ENCODE measurements at places on chromosomes 6 and 20.

GRCh38 chr20:46592580-46593362, 42.3 kb upstream of the OCSTAMP start:
- H3K27ac ChIP-seq: no peak overlapping the region
- peaks cover 3% of the 10 kb centered on the region for H3K4me1 ChIP-seq
- H3K4me3 ChIP-seq: no peak overlapping the region
- no peaks in the 10 kb centered on the region for H3K36me3 ChIP-seq
- no peaks in the 10 kb centered on the region for H3K27me3 ChIP-seq

- H3K27me3 ChIP-seq: no peaks in the 10 kb centered on the region
- peaks cover 53% of the 10 kb centered on the region for H3K4me1 ChIP-seq
- no peak overlapping the region for H3K4me3 ChIP-seq
- H3K27ac ChIP-seq: peak overlapping the region; percentile 20
- DNase-seq: no peak
- H3K36me3 ChIP-seq: peaks cover 84% of the 10 kb centered on the region
These were observed 22.9 kb downstream of the NOL7 start for GRCh38 chr6:13638014-13638413.

DNA sequence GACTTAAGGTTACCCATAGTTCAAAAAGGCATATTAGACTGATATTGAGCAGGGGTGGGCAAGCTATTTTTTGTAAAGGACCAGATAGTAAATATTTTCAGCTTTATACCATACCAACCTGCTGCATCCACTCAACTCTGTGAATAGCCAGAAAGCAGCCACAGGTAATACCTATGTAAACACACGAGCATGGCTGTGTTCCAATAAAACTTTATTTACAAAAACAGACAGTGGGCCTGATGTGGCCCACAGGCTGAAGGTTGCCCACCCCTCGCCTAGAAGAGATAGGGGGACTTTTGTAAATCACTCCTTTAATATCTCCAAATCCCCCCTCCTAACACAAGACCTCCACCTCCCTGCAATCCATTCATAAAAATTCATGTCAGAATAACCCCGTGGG, 64.4 kb downstream of the PSMG4 start:
- H3K4me1 ChIP-seq: peaks cover 25% of the 10 kb centered on the region
- H3K4me3 ChIP-seq: no peak overlapping the region
- no peak for DNase-seq

DNA sequence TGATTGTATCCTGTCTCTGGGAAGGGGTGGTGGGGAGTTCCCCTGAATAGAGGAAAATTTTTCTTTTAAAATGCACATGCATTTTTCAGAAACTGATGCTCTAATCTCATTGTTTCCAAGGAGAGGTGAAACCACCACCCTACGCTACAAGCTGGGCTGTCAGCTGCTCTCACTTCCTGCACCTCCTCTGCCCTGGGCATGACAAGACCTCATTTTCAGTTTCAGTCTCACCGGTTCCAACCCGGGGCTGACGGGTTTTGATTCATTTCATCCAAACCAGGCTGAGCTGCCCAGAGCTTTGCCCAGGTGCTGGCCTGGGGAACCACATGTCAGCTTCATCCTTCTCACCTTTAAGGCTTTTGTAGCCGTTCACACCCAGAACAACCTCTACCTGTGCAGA, 99.7 kb downstream of the EYA2 start:
- H3K27ac ChIP-seq: peak overlapping the region; percentile 53
- no peaks in the 10 kb centered on the region for H3K36me3 ChIP-seq
- H3K27me3 ChIP-seq: peaks cover 59% of the 10 kb centered on the region
- DNase-seq: peak; percentile 63

DNA sequence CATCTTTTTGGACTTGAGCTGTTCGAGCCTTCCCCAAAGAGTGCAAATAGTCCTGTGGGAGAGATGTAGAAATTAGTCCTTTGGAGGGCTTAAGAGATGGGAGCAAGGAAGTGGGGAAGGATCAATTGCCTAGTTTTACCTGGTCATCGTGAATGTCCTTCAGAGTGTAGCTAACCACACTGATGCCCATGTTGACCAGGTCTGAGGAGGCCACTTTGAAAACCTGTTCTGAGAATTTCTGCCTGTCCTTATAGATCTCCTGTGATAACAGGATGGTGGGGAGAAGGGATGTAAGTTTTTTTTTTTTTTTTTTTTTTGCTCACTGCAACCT, 2.0 kb downstream of the FLOT1 start:
- no peak for DNase-seq
- no peaks in the 10 kb centered on the region for H3K27me3 ChIP-seq
- peaks cover 87% of the 10 kb centered on the region for H3K36me3 ChIP-seq
- peak overlapping the region; percentile 92 for H3K4me3 ChIP-seq
- peak overlapping the region; percentile 98 for H3K27ac ChIP-seq

GRCh38 chr6:142868917-142869316, 76.1 kb downstream of the HIVEP2 start:
- H3K36me3 ChIP-seq: peaks cover 28% of the 10 kb centered on the region
- no peak overlapping the region for H3K4me3 ChIP-seq
- no peaks in the 10 kb centered on the region for H3K27me3 ChIP-seq
- H3K4me1 ChIP-seq: peaks cover 88% of the 10 kb centered on the region
- no peak overlapping the region for H3K27ac ChIP-seq
- no peak for DNase-seq

- H3K36me3 ChIP-seq: no peaks in the 10 kb centered on the region
- peaks cover 6% of the 10 kb centered on the region for H3K4me1 ChIP-seq
- H3K27ac ChIP-seq: no peak overlapping the region
- H3K27me3 ChIP-seq: peaks cover 2% of the 10 kb centered on the region
- no peak overlapping the region for H3K4me3 ChIP-seq
These were observed 15.3 kb upstream of the NINL start for GRCh38 chr20:25600632-25601031.

DNA sequence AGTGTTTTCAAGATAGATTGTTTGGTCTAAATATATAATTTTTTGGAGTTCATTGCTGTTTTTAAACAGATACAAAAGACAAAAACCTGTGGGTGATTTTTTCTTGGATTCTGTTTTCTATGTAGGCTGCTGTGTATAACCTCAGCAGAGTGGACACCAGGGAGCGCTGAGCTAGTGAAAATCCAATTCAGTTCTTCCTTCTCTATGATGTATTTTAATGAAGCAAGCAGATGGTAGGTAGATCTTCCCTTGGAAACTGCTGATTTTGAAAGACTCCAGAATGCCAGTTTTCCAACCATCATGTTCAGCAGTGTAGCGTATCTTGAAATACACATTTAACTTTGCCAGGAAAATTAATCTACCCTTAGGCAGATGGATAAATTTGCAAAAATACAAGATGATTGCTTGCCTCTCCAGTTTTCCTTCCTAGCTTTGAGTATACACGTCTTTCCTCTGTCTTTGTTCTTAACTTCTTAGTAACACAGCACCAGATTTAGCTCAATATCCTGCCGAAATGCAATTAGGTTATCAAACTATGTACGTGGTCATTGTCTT, 178.0 kb downstream of the PHF3 start:
- DNase-seq: no peak
- no peak overlapping the region for H3K27ac ChIP-seq
- no peaks in the 10 kb centered on the region for H3K36me3 ChIP-seq
- peaks cover 3% of the 10 kb centered on the region for H3K27me3 ChIP-seq

DNA sequence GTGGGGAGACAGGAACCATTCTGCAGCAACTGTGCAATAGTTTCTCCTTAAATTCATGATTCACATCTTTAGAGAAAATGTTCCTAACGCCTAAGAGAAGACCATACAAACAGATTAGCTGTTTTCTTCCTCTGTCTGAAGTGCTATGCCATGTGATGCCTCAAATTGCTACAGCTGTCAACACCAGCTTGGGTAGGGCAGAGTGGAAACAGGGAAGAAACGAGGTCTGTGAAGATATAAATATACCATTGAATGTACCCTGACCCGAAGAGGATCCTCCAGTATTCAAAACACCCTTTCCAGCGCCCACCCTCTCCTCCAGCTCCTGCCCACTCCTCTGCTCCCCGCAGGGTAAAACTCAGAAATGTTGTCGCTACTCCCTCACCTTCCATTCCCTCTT, 40.3 kb upstream of the PRND start:
- no peak for DNase-seq
- no peaks in the 10 kb centered on the region for H3K27me3 ChIP-seq
- peaks cover 2% of the 10 kb centered on the region for H3K36me3 ChIP-seq
- H3K27ac ChIP-seq: no peak overlapping the region
- H3K4me3 ChIP-seq: no peak overlapping the region

GRCh38 chr20:13341737-13342393, 120.8 kb downstream of the ISM1 start:
- peaks cover 21% of the 10 kb centered on the region for H3K4me1 ChIP-seq
- DNase-seq: no peak
- H3K36me3 ChIP-seq: no peaks in the 10 kb centered on the region
- peaks cover 11% of the 10 kb centered on the region for H3K27me3 ChIP-seq
- H3K27ac ChIP-seq: no peak overlapping the region

DNA sequence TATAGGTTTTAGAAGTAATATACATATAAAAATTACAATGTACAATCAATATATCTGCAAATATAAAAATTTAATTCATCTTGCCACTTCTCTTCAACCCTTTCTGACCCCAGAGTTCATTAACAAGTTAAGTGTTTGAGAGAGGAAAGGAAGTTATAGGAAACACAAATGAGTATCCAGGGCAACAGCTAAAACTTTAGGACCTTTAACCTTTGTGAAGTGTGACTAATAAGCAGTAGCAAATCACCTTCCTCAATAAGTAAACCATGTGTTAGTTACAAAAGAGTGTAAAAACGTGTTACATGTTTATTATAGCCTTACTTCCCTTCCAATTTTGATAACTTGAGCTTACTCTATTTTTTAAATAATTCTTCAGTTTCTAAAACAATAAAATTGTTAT, 73.4 kb upstream of the SIM1 start:
- H3K36me3 ChIP-seq: peaks cover 77% of the 10 kb centered on the region
- H3K27me3 ChIP-seq: no peaks in the 10 kb centered on the region
- no peak for DNase-seq
- no peak overlapping the region for H3K27ac ChIP-seq

DNA sequence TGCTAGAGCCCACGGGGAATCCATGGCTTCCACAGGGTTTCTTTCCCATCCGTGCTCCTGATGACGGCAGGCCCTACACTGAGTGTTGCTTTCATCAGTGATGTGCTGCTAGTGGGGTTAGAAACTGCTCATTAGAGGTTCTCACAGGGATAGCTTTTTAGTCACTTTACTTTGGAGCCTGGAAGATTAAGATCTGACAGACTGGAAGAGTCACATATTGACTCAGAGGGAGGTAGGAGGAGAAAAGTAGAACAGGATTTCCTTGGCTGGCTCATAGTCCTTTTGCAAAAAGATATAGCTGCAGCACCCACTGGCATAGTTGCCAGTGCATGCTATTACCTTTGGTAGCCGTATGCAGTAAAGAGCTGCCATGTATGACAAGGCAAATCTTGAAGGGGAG, 890.3 kb downstream of the C6orf118 start:
- H3K27me3 ChIP-seq: no peaks in the 10 kb centered on the region
- DNase-seq: no peak
- no peak overlapping the region for H3K27ac ChIP-seq

DNA sequence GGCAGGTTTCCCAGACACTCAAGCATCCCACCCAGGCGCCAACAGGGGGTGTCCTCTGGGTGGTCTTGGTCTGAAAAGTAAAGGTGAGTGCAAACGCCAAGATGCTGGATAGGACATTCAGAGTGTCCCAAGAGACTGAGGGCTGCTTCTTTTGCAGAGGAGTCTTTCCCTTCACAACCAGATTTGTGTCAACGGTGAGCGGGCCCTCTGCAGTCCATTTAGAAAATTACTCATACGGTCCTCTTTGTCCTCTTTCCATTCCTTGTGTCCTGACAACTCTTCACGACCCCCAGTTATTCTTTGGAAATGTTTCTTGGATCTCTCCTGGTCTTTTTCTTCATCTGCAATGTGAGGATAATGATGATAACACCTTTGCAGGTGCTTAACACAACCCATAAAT, 257.8 kb downstream of the CDC5L start:
- H3K4me3 ChIP-seq: no peak overlapping the region
- no peaks in the 10 kb centered on the region for H3K27me3 ChIP-seq
- no peak overlapping the region for H3K27ac ChIP-seq
- no peaks in the 10 kb centered on the region for H3K36me3 ChIP-seq
- no peak for DNase-seq

GRCh38 chr6:5904532-5904931, 102.2 kb downstream of the NRN1 start:
- H3K27me3 ChIP-seq: no peaks in the 10 kb centered on the region
- H3K4me1 ChIP-seq: no peaks in the 10 kb centered on the region
- H3K4me3 ChIP-seq: no peak overlapping the region
- no peaks in the 10 kb centered on the region for H3K36me3 ChIP-seq
- H3K27ac ChIP-seq: no peak overlapping the region

DNA sequence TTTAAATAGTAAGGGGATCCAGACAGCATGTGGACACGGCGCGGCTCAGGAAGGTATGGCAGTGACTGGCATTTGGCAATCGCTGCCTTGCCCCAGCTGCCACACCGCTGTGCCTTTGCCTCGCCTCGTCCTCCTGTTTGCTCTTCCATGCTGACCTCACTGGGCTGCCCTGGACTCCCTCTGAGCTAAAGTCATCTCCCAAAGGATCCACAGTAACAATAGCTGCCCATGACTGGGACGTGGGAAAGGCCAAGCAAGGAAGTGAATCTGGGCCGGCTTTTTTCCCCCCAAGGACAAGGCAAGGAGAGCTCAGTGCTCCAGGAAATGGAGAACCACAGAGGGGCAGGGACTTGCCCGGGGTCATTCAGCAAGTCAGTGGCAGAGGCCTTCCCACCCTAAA, 48.1 kb downstream of the JPH2 start:
- no peaks in the 10 kb centered on the region for H3K36me3 ChIP-seq
- peaks cover 9% of the 10 kb centered on the region for H3K27me3 ChIP-seq
- H3K4me3 ChIP-seq: no peak overlapping the region
- DNase-seq: no peak
- no peaks in the 10 kb centered on the region for H3K4me1 ChIP-seq
- H3K27ac ChIP-seq: no peak overlapping the region

DNA sequence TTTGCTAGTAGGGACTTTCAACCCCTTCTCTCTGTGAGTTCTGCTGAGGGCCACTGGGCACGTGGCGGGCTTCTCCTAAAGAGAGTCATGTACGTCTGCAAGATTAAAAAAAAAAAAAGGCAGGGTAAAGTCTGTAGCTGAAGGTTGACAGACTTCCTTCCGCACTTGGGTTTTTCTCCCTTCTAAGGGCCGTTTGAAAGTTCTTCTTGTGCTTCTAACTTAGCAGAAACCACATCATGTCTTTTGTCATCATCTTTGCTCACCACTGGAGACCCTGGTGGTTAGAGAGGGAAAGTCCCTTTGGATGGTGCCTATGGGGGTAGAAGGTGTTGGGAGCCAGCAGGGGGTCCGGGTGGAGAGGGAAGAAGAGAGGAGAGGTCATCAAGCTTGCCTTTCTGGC, 31.4 kb downstream of the PRDM1 start:
- peak overlapping the region; percentile 28 for H3K4me3 ChIP-seq
- peak overlapping the region; percentile 85 for H3K27ac ChIP-seq

- H3K4me1 ChIP-seq: peaks cover 55% of the 10 kb centered on the region
- no peaks in the 10 kb centered on the region for H3K27me3 ChIP-seq
- peaks cover 71% of the 10 kb centered on the region for H3K36me3 ChIP-seq
- no peak for DNase-seq
- peak overlapping the region; percentile 100 for H3K27ac ChIP-seq
- peak overlapping the region; percentile 94 for H3K4me3 ChIP-seq
These were observed 855 bp downstream of the BYSL start for GRCh38 chr6:41922154-41922553.

Data from activated T-cell treated with anti-CD3 and anti-CD28 coated beads, Interleukin-2, amount 50 U/mL, for 24 hours (primary cell).